ENCODE measurements at places on chromosomes 2 and 18.
A peak's percentile ranks its signal among the peaks of the same experiment; 100 is the strongest.

DNA sequence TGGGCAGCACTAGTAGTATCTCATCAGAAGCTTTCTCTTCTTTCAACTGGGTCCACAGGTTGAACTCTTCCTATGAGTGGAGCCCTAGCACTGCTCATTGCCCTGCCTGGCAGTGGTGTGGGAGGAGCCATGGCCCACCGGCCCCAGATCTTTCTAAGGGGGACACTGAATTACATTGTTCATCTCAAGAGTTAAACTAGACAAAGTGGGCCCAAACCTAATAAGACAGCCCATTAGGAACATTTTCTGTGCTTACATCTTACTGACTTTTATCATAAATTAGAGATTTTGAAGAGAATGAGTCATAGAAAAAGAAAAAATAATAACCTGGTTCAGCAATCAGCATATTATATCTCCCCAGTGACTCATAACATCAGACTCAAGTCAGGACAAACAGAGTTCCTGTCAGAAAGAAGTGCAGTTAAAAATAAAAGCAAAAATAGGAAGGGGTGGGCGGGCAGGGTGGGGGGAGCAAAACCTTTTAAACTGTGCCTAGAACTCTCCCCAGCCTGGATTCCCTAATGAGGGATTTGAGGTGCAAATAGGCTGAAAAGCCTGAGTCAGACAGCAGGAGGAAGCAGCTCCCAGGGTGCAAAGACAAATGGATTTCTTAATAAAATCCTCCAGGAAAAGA is 161.6 kb upstream of the TRIB2 start:
- no peak for DNase-seq

DNA sequence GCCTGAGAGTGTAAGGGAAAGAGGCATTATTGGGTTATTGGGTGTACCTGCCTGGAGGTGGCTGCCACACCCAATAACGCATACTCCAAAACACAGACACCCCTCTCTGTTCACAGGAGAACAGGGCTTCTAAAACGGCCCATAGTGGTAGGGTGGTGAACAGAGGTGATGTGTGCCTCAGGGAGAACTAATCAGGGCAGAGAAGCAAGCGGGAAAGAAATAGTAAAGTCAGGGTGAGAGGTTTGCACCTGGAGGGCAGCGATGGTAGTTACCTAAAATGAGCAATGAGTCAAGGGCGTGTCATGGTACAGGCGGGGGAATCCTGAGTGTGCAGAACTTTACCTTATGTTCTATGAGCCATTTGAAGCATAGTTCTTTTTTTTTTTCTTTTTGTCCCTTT is 21.6 kb upstream of the VPS4B start:
- DNase-seq: no peak

GRCh38 chr2:3533836-3534235 is 14.5 kb upstream of the ADI1 start:
- DNase-seq: no peak

DNA sequence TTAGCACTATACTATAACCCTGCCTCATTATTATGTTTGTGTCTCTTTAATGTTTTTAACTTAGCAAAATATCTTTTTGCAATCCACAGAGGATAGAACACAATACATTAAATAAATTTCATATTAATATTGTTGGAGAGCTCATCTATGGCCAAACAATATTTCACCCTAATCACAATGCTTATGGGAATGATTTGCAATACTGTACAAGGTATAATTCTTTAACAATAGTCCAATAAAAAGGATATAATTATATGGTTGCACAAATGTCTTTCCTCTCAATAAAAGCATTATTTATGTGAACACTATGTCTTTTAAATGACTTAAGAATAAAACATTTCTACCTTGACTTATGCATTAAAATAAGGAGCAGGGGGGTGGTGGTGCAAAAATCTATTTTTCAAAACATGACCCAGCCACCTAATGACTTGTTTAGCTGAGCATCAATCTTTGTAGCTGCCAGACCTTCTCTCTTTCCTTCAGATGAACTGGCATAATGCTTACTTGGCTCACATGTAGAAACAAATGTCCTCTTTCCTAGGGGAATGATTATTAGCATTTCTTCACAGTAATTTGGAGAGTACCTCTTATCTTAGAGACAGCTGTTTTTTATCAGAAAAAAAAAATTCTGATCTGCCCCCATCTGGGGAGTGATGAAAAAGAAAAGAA is 1933.6 kb upstream of the LRRTM1 start:
- no peak for DNase-seq

- no peak for DNase-seq
Measured at GRCh38 chr18:40388121-40388520, 1566.9 kb upstream of the PIK3C3 start.

DNA sequence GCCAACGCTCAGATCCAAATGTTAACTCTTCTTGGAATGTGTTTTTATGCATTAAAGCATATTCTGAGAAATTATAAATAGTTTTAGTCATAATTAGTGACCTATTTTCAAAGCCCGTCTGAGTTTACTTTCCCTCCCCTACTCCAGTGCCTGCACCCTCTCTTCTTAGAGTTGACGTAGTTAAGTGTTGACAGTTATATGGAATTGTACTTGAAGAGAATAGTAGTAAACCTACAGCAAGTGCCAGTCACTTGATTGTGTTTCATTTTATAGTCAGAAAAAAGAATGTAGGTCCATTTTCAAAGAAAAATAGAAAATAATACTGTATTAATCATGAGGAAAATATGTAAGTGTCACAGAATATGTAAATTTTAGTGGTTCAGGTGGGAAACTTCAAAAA is 41.2 kb downstream of the ZCCHC2 start:
- no peak for DNase-seq

DNA sequence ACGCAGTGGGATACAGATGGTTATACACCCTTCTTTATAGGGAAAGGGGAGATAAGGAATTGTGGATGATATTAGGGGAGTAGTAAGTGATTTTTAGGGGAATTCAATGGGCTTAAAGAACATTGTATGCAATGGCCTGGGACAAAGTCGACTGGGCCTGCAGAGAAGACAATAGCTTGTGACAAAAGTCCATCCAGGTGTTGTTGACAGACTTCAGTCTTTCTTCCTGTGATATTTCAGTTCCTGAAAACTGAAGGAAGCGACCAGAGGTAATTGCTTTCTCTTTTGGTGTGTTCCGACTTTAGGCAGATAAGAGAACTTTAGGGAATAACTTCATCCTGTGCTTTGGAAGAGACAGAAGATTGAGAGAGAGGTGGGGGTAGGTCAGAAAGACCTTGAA is 83.1 kb upstream of the NEUROD1 start:
- DNase-seq: no peak

GRCh38 chr2:105866216-105867185 is 121.8 kb downstream of the NCK2 start:
- no peak for DNase-seq

DNA sequence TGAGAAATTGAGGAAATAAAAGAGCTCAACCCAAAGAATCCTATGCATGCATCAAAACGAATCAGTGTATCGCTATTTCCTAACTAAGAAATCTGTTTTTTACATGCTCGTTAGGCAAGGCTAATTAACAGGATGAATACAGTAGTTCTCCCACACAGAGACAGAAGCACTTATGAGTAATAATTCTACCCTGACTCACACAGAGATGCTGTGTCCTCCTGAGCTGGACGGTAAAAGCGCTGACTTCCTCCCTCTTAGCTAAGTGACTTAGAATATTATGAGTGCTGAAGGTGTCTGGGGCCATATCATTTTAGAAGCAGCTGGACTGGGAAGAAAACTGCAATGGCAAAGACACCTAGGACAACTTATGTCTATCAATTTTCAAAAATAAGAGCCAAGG is 18.5 kb downstream of the PLEKHM3 start:
- DNase-seq: no peak

DNA sequence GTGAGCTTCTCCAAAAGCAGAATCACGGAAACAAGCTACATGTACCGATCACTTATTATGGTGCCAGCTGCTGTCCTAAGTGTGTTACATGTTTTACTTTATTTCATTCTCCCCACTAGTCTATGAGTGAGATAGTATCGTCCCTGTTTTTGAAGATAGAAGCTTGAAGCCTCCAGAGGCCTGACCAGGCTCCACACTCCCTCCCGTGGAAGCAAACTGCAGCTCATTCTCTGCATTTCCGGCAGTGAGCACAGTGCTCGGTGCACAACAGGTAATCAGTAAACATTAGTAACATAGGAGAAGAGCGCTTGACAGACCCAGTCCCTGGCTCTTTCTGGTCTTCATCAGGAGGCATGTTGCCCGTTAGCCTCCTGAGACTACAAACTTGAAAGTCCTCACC is 72.9 kb downstream of the ZBTB7C start:
- no peak for DNase-seq

GRCh38 chr2:190742431-190742830 is 93.5 kb downstream of the NAB1 start:
- DNase-seq: no peak

DNA sequence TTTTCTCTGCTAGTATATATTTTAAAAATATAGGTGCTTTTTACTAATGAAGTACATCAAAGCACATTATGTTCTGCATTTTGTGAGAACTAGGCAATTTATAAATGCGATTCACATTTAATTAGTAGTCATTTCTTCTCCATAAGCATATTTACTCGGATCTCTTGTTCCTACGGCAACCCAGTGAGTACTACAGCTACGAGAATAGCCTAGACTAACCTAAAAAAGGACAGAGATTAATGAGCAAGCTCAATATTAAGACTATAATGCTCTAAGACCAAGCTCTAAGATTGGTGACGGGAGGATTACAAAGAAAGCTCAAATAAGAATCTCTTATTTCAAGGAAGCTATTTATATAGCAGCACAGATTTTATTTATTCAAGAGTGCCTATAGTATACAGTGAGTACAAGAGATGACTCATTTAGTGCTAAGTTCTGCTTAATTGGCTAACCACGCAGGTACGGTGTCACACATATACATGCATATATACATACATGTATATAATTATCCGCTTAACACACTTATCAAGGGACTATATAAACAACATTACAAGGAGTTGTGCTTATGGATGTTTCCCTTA is 364.7 kb downstream of the GPD2 start:
- DNase-seq: no peak

GRCh38 chr2:118554616-118555015 is 292.8 kb downstream of the EN1 start:
- no peak for DNase-seq

DNA sequence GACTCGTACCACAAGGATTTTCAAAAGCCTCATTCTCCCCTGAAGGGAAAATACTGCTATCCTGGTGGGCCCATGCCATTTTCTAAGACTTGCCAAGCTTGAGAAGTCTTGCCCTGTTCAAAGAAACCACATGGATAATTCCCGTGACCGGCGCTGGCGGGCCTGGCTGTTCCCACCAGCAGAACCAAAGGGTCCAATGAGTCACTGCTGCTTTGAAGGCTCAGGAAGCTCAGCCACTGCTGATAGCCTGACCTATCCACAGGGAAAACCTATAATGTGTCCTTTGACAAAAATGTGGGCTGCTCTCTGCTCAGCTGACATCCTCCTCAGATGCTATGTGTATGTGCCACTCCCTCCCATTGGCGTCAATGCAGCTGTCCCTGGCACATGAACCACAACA is 137.9 kb upstream of the RAB12 start:
- no peak for DNase-seq

- no peak for DNase-seq
Measured at GRCh38 chr2:60957224-60957623, 60.3 kb upstream of the PEX13 start.

DNA sequence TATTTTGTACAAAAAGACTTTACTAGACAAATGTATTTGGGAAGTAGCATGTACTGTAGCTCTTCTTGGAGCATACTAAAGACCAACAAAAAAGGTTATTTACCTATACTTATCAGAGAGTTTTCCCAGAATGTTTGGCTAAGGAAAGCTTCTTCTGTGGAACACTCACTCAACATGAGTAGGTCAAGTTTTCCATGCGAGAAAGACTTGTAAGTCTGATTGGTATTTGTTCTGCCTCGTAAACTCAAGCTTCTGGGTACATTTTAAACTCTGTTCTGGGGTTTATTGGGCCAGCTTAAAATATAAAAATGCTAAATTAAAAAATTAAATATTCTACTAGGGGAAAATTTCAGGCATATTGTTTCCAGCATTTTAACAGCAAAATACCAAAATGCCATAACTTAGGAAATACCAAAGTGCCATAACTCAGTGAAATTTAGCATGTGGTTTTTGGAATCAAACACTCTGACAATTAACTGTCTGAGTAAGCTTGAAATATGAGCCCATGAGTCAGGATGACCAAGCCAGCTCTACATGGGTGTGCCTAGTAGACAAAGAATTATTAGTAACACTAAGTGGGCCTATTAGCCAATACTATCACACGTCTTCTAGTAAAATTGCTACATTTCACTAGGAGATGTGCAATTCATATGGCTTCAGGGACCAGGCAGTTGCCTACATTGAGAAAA is 47.3 kb upstream of the SERPINE2 start:
- no peak for DNase-seq

- DNase-seq: no peak
Measured at GRCh38 chr2:108616751-108617161, 82.5 kb downstream of the LIMS1 start.

DNA sequence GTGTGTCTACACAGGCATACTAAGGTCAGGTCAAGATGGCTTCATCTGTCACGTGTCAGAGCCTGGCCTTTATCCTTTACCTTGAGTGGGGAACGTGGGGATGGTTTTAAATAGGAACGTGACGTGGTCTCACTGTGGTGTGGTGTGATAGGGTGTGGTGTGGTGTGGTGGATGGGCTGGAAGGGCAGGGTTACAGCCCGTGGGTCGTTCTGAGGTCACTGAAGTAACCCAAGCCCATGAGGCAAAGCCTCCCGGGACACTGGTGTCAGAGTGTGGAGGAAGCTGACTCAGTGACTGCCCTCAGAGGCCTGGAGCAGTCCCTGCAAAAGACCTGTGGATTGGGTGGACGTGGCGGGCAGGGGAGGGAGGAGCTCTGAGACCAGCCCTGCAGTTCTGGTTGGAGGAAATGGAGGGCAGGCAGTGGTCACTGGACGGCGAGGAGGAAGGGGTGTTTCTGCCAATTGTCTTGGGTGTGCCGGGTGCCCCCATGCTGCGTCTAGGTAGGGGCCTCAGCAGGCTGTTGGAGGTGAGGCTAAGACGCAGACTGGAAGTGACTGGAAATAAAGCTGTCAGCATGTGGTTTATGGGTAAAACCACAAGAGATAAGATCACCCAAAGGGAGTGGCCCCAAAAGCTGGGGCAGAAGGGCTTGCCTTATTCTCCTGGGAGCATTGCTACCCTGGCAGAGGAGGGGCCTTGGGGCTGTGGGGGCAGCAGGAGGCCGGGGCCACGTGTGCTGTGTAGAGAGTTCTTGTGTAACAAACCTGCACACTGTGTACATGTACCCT is 84.8 kb downstream of the SH3RF3 start:
- peak; percentile 22 for DNase-seq

- DNase-seq: no peak
Measured at GRCh38 chr18:3104190-3105054, 91.5 kb upstream of the LPIN2 start.

DNA sequence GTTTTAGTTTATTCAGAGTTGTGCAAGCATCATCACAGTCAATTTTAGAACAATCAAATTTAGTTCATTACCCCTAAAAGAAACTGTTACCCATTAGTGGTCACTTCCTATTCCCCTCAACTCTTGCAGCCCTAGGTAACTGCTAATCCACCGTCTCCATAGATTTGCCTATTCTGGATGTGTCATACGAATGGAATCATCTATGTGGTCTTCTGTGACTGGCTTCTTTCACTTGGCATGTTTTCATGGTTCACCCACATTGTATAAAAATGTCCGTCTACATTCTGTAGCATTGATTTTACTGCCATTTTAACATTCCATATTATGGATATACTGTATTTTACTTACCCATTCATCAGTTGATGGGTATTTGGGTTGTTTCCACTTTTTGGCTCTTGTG is 5.3 kb upstream of the CEP68 start:
- DNase-seq: no peak
